ENCODE measurements at places on chromosomes 16 and 17.

GRCh38 chr16:31517800-31518402 lies 9.7 kb upstream of the RUSF1 start:
- DNase-seq: no peak

DNA sequence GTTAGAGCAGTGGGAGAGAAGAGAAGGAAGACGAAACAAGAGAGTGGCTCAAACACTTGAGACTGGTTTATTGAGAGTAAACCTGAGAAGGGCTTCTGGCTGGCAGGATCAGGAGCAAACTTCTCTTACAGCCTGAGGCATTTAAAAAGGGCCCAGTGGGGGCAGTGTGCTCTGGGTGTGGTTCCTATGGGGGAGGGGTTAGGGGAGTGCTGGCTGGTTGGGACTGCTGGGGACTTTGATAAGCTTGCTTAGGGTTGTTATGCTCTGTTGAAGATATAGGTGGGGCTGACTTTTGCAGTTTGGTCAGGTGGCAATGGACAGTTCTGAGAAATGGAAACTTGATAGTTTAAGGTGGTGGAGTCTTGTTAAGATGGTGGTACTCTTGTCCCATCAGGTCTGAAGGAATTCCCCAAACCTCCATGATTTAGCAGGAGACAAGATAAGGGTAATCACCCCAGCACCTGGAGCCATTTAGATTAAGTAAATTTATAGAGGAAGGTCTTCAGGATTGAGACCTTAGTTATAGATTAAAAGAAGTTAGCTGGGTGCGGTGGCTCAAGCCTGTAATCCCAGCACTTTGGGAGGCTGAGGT lies 79.3 kb downstream of the EMP2 start:
- DNase-seq: no peak

DNA sequence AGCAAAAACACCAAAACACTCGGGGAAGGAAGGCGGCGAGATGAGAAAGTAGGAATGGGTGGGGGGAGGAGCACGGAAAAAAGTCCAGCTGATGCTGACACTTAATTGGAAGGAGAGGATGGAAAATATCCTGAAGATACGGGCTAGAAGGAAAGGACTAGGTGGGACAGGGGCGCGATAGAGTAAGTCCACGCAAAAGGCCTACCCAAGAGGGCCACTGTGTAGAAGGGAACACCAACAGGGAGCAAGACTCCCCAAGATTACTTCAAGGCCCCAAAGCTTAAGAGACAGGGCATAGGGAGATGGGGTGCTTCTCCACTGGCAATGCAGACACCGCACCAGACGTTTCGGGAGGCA lies 736 bp downstream of the APPBP2 start:
- no peak for DNase-seq

DNA sequence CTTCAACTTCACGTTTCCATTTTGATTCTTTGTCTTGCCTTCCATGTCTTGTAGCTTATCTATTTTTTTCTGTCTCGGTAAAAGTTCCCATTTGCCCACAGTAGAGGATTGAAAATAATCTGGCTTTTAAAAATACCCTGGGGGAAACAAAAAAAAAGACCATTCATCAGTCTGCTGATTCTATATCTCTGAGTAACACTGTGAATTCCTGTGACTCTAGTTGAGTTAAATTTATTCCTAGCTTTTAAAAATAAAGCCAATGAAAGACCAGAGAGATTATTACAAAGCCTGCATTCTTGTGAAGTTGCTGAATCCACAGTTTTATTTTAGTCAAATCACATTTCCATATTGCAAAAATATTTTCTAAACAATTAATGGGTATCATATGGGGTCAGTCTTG lies 532.3 kb downstream of the CDH13 start:
- no peak for DNase-seq

DNA sequence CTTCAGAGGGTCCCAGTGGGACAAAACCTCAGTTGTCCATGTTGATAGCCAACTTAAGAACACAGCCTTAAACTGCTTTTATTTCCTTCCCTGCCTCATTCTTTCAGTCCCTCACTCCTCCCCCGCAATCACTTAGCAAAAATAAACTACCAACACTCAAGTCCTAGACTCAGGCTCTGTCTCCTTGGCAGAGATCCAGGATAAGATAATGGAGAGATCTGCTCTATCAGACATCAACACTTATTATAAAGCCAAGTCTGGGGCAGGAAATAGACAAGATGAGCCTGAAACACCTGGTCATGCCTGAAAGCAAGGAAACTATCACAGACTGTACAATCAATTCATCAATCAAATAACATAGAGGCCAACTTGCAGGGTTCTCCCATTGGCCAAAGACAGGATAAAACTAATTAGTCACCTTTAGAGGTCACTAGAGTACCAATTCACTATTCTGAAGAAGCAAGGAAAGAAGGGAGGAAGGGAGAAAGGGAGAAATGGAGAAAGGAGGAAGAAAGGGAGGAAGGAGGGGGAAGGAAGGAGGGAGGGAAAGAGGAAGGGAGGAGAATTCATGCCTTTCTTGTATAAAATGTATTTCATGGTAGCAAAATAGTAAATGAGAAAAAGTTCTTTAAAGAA lies 15.7 kb downstream of the HYDIN start:
- peak; percentile 2 for DNase-seq

GRCh38 chr16:86663685-86664521 lies 85.6 kb downstream of the FOXL1 start:
- no peak for DNase-seq

GRCh38 chr17:43018932-43019331 lies 3.3 kb downstream of the VAT1 start:
- no peak for DNase-seq

DNA sequence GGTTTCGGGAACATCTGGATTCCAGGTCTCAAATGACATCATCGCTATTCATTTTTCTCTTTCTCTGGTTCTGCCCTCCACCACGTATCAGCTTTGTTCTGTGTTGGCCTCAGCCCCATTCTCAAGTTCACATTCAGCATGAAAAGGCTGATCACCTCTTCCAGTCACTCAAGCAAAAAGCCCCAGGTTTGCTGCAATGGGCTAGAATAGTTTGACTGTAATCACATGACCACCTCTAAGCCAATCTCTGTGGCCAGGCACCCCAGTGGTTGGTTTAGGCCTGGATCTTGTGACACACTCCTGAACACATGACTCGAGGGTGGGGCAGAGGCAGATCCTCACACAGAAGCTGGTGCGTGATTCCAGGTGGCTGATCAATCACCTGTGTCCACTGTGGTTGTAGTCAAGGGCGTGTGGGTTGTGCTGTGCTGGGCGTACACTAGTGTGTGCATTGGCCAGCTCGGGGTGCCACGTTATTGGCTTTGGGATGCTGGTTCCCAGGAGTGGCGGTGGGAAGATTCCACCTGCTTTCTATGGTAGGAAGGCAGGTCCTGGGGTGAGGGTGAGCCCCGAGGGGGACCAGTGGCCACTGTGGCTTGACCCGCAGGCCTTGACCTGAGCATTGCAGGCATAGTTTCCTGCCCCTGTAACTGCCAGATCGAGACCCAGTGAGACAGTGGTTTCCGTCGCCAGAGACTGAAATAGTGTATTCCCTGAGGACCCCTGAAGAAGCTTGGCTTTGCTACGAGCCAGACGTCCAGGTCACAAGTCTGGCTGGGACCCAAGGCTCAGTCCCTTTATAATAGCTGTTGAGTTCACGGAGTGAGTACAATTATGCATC lies 12.0 kb downstream of the EEF2K start:
- DNase-seq: no peak

GRCh38 chr16:53147500-53148065 lies 92.8 kb downstream of the CHD9 start:
- DNase-seq: no peak

- DNase-seq: no peak
Measured at GRCh38 chr17:41020336-41020735, 6.7 kb downstream of the KRTAP1-5 start.

GRCh38 chr17:76480632-76481031 lies 13.2 kb downstream of the AANAT start:
- no peak for DNase-seq

DNA sequence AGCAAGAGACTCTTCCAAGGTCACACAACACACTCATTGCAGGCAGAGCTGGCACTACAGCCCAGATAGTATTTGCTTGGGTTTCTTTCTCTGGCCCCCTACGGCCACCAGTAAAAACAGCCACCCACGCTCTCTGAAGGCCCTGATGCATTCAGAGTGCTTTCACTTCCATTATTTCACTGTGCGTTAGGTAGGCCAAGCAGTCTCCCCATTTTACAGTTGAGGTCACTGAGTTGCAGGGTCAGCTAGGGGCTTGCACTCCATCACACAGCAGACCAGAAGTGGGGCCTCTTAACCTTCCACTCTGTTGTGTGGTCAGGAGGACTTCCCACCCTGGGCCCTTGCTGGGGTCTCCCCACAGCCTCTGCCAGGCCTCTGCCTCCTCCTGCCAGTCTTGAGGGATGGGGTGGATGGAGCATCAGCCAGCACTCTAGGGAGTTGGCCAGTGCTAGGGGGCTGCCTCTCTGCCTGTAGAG lies 2.5 kb downstream of the TBX21 start:
- DNase-seq: no peak

GRCh38 chr17:39064819-39065218 lies 86.6 kb downstream of the PLXDC1 start:
- no peak for DNase-seq

DNA sequence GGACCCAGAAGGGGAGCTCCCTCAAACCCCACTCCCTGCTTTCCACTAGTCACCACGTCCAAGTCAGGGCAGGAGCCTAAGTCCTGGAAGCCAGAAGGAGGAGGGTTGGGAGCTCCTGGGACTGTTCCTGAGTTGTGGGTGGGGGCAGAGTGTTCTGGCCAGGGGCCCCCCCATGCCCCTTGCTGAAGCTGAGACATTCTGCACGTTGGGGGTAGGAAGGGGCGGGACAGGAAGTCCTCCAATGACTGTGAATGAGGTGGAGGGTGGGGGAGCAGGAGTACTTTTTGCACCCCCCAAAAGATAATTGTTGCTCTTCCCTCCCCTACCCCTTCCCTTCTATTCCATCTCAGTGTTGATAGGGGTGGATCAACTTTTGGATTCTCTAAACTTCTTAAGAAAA lies 21.4 kb upstream of the C17orf113 start:
- DNase-seq: no peak

GRCh38 chr17:77372444-77373298 lies 231.9 kb downstream of the SEC14L1 start:
- peak; percentile 34 for DNase-seq

DNA sequence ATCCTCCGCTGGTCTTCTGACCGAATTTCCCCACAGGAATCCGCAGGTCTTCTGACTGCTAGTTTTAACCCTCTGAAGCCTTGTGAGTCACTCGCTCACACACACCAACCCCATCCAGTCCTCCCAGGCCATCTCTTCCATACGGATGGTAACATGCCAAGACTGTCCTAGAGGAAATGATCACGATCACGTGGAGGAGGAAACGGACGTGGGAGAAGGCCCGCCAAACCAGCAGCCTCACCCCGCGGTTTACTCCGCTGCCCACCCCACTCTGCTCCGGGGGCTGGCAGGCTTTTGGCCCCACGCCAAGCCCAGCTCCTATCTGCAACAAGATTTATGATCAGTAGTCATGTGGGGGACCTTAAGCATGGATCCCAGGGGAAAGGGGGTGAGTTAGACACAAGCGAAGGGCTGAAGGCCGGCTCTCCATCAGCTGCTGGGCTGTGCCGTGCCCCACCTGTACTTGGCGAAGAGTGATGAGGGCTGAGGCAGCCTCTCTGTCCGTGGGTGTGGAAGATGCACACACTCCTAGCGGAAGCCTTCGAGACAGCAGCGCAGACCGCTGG lies 1.5 kb upstream of the FAAP100 start:
- peak; percentile 58 for DNase-seq

- DNase-seq: peak; percentile 1
Measured at GRCh38 chr16:70594569-70594968, 51.8 kb upstream of the IL34 start.

DNA sequence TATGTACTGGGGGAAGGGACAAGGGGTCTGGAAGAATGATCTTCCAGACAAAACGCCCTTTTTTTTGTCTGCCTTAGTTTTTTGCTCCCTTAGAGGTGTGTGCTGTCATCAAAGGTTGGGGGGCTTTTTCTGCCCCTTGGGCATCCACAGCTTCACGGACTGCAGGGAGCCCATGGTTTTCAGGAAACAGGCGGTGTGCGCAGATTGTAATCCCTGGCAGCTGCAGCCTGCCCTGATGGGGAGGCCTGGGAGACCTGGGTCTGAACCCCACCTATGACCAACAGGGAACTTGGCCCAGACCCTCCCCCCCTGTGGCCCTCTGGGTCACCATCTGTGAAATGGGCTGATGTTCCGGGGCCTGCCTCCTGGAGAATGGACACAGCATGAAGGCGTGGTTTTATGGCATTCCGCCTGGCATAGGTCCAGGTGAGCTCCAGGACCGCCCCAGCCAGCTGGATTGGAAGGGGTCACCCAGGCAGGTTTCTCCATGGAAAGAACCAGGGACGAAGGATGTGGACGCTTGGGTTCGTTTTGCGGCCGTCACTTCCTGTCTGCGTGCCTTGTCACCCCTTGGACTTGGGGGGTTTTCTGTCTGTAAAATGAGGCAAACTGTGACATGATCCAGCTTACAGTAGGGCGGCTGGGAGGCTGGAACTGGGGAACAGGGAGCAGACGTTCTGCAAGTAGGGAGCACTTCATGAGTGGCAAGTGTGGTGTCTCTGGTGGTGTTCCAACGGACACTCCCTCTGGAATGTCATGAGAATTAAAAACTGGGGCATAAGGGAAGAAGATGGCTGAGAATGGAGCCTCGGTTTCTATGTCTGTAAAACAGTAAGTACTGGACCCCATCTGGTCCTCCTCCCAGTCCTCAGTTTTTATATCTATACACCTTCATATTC lies 1.5 kb downstream of the CPNE2 start:
- no peak for DNase-seq

- no peak for DNase-seq
Measured at GRCh38 chr17:6862122-6862521, 30.6 kb upstream of the TEKT1 start.

GRCh38 chr16:77995843-77996455 lies 26.4 kb upstream of the CLEC3A start:
- no peak for DNase-seq

GRCh38 chr17:62014526-62014925 lies 50.6 kb downstream of the MED13 start:
- no peak for DNase-seq

GRCh38 chr17:7213895-7214299 lies 5.7 kb downstream of the DLG4 start:
- DNase-seq: peak; percentile 93

DNA sequence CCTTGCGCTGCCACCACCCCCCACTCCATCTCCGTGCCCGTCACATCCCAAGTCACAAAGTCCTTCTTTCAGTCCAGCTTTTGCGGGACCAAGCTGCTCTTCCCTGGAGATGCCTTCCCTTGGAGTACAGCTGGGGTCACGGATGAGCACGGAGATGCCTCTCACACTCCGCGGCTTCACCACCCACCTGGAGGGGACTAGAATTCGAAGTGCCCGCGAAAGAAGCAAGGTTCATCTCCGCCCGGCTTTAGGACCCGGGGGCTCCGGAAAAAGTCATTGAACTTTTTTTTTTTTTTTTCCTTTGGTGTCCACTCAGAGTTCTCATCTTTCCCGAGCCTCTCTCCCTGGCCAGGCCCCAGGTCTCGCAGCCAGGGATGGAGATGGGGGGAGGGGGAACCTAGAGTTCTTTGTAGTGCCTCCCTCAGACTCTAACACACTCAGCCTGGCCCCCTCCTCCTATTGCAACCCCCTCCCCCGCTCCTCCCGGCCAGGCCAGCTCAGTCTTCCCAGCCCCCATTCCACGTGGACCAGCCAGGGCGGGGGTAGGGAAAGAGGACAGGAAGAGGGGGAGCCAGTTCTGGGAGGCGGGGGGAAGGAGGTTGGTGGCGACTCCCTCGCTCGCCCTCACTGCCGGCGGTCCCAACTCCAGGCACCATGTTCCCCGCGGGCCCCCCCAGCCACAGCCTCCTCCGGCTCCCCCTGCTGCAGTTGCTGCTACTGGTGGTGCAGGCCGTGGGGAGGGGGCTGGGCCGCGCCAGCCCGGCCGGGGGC lies at the start of gene FKBP10:
Gene FKBP10 (plus strand): TSS at position 624 of the 771 bp plus-strand sequence. CDS start 31 bp downstream, at position 655.
- no peak for DNase-seq

- peak; percentile 89 for DNase-seq
Measured at GRCh38 chr17:59513934-59514841, 51.2 kb upstream of the DHX40 start.
